Naive thymus-derived CD4-positive, alpha-beta T cell (primary cell): ENCODE measurements at places on chromosomes 5 and 9. TPM values are rescaled to one million over a fixed set of nuclear protein-coding genes. Genes with fewer than 3 reads are reported as not detected.

ZNF883 gene
- 0.76 TPM for polyA plus RNA-seq

DNA sequence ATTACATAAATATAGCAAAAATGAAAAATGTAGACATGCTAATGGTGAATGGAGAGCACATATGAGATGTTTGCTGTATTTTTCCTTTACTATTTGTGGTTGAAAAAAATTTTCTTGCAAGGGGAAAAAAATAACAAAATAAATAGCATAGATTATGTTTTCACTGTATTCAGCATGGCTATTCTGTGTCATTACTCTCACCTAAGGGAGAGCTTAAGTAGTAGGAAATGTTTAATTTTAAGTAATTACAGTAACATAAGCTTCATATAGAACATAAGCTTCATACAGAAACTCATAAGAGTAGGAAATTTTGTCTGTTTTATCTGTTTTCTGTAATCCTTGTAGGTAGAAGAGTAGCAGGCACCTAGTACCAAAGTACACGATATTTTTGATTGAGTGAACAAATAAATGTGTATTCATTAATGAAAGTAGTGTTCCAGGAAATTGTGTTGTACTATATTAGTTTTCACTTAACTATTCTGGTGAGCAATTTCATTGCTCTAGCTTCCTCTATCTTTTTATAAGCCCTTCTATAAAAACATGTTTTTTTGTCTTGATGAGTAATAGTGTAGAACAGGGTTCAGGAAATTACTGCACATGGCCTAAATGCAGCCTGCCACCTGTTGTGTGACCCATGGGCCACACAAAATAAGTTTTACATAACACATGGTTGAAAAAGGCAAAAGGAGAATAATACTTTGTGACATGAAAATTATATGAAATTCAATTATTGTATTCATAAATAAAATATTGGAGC, 1025.0 kb upstream of the CDH10 start:
- DNase-seq, result no peak
- H3K27me3 ChIP-seq, result no peaks in the 10 kb centered on the region
- no peak overlapping the region for H3K4me3 ChIP-seq
- H3K36me3 ChIP-seq, result no peaks in the 10 kb centered on the region

GRCh38 chr5:129438322-129438721, 21.8 kb upstream of the ADAMTS19 start:
- H3K27me3 ChIP-seq, result no peaks in the 10 kb centered on the region
- H3K27ac ChIP-seq, result no peak overlapping the region
- H3K4me1 ChIP-seq, result no peaks in the 10 kb centered on the region
- no peak for DNase-seq
- no peak overlapping the region for H3K4me3 ChIP-seq

DNA sequence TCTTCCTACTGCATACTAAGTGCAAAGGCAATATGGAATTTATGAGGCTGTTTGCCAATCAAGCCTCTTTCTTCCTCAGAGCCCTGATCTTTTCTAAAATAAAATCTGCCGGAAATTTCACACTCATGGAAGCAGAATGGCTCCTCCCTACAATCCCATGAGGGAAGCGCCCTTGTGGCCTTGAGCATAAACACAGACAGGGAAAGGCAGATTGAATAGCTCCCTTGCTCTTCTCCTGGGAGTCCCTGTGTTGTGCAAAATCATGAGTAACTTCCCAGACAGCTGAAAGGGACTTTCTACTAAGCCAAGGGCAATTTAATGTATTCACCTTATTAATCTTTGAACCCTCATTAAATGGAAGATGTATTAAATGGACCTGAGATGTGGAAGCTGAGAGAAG, 226.1 kb upstream of the PIK3R1 start:
- H3K36me3 ChIP-seq, result no peaks in the 10 kb centered on the region
- no peak for DNase-seq
- H3K4me1 ChIP-seq, result no peaks in the 10 kb centered on the region
- no peak overlapping the region for H3K27ac ChIP-seq
- H3K4me3 ChIP-seq, result no peak overlapping the region
- H3K27me3 ChIP-seq, result no peaks in the 10 kb centered on the region

DNA sequence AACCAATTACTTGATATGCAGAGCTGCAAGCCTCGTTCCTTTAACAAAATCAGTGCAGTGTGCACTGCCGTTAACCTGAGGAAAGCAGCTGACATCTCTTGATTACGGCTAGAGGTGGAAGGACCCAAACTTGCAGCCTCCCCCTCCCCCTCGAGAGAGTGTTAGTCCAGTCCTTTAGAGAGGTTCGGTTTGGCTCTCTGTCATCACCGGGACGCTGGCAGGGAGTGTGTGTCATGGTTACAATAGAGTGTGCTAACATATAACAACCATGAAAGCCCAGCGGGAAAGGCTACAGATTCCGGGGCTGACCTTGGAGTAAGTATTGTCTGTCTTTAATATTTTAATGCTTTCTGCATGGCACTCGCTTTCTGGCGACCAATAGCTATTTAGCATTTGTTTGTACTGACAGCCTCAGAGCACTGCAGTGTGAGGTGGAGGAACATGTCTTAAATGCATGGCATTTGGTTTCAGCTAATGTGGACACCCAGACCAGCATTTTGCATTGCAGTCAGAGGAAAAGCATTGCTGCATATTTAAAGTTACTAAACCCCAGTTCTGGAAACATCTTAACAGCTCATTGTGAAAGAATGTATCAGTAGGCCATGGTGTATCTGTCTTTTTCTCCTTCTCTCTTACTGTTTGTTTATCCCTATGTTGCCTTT, 237.5 kb downstream of the CD180 start:
- H3K4me1 ChIP-seq, result no peaks in the 10 kb centered on the region
- no peaks in the 10 kb centered on the region for H3K36me3 ChIP-seq
- DNase-seq, result no peak
- no peak overlapping the region for H3K27ac ChIP-seq
- H3K27me3 ChIP-seq, result no peaks in the 10 kb centered on the region

GLDC gene
- polyA plus RNA-seq, result not detected

AGGF1 gene
- 27.5 TPM for polyA plus RNA-seq

CDKN2B-AS1 gene
- not detected for polyA plus RNA-seq

GPR151 gene
- polyA plus RNA-seq, result not detected

PCDHB12 gene
- not detected for polyA plus RNA-seq

DNA sequence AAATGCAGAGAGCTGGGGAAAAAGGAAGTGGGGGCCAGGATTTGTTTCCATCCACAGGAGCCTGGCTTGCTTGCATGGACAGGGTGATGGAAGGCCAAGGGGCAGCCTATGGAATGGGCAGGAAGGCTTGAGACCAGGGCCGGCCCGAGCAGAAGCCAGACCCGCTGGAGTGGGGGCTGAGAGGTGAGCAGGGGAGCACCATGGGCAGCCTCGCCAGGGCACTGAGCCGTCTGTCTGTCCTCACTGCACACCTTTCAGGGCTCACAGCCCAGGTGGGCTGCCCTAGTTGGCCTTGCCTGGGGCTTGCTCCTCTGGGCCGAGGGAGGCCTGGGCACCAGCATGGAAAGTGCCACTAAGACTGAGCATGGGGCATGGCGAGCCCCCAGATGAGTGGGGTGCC, 58.6 kb upstream of the CNOT6 start:
- H3K36me3 ChIP-seq, result no peaks in the 10 kb centered on the region
- no peaks in the 10 kb centered on the region for H3K4me1 ChIP-seq
- no peak for DNase-seq
- H3K4me3 ChIP-seq, result no peak overlapping the region
- H3K27ac ChIP-seq, result no peak overlapping the region

NPM1 gene
- 753 TPM for polyA plus RNA-seq

GARIN3 gene
- 0.07 TPM for polyA plus RNA-seq

GRCh38 chr5:142777850-142778249, 7.7 kb downstream of the ARHGAP26 start:
- no peaks in the 10 kb centered on the region for H3K27me3 ChIP-seq

- DNase-seq, result no peak
- H3K36me3 ChIP-seq, result no peaks in the 10 kb centered on the region
- no peaks in the 10 kb centered on the region for H3K27me3 ChIP-seq
Observed at GRCh38 chr5:31990701-31991110, 183.4 kb downstream of the GOLPH3 start.

DNA sequence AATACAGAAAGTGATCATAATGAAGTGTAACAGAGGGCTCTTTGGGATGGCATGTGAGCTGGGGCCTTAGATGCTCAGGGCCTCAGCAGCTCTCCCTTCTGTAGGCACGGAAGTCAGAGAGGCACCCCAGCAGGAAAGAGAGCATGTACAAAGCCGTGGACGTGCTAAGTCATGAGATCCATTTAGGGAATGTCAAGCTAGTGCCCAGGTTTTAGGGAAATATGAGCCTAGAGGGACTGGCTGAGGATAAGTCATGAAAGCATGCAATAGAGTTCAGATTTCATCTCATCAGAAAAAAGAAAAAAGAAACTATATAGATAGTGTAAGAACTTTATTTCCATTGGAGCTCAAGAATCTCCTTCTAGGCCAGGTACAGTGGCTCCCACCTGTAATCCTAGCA, 379.5 kb upstream of the KLF4 start:
- no peaks in the 10 kb centered on the region for H3K36me3 ChIP-seq
- H3K4me1 ChIP-seq, result no peaks in the 10 kb centered on the region

PTAR1 gene
- polyA plus RNA-seq, result 11.1 TPM

- no peaks in the 10 kb centered on the region for H3K36me3 ChIP-seq
- no peak for DNase-seq
- no peak overlapping the region for H3K4me3 ChIP-seq
- H3K27ac ChIP-seq, result no peak overlapping the region
- no peaks in the 10 kb centered on the region for H3K27me3 ChIP-seq
Observed at GRCh38 chr9:113380869-113381378, 4.1 kb upstream of the HDHD3 start.

PAPPA gene
- polyA plus RNA-seq, result 0.07 TPM

- DNase-seq, result no peak
- H3K27ac ChIP-seq, result no peak overlapping the region
- H3K27me3 ChIP-seq, result peaks cover 4% of the 10 kb centered on the region
- no peaks in the 10 kb centered on the region for H3K36me3 ChIP-seq
- peaks cover 9% of the 10 kb centered on the region for H3K4me1 ChIP-seq
Observed at GRCh38 chr5:113489299-113489698, 1.0 kb upstream of the MCC start.

- H3K27ac ChIP-seq, result no peak overlapping the region
- no peaks in the 10 kb centered on the region for H3K27me3 ChIP-seq
- peaks cover 18% of the 10 kb centered on the region for H3K4me1 ChIP-seq
- DNase-seq, result no peak
Observed at GRCh38 chr9:14994738-14995137, 84.5 kb upstream of the FREM1 start.

DNA sequence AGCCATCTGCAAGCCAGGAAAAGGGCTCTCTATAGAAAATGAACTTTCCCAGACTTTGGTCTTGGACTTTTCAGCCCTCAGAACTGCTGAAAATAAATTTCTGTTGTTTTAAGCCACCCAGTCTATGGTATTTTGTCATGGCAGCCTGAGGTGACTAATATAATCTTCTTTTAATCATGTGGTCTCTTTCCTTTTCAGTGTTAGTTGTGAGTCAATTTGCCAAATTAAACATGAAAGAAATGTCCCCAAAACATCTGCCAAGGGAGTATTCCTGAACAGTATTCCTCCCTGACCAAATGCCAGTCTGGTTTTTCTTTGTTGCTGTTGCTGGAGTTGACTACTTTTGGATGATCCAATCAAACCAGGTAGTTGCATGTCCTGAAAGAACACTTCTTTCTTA, 4.7 kb upstream of the YTHDC2 start:
- H3K27me3 ChIP-seq, result no peaks in the 10 kb centered on the region
- no peaks in the 10 kb centered on the region for H3K4me1 ChIP-seq
- no peak overlapping the region for H3K4me3 ChIP-seq
- no peak for DNase-seq
- H3K27ac ChIP-seq, result no peak overlapping the region

GRCh38 chr9:88268886-88269285, 119.4 kb upstream of the SPIN1 start:
- no peaks in the 10 kb centered on the region for H3K27me3 ChIP-seq
- no peak for DNase-seq
- H3K4me1 ChIP-seq, result no peaks in the 10 kb centered on the region
- H3K27ac ChIP-seq, result no peak overlapping the region

DNA sequence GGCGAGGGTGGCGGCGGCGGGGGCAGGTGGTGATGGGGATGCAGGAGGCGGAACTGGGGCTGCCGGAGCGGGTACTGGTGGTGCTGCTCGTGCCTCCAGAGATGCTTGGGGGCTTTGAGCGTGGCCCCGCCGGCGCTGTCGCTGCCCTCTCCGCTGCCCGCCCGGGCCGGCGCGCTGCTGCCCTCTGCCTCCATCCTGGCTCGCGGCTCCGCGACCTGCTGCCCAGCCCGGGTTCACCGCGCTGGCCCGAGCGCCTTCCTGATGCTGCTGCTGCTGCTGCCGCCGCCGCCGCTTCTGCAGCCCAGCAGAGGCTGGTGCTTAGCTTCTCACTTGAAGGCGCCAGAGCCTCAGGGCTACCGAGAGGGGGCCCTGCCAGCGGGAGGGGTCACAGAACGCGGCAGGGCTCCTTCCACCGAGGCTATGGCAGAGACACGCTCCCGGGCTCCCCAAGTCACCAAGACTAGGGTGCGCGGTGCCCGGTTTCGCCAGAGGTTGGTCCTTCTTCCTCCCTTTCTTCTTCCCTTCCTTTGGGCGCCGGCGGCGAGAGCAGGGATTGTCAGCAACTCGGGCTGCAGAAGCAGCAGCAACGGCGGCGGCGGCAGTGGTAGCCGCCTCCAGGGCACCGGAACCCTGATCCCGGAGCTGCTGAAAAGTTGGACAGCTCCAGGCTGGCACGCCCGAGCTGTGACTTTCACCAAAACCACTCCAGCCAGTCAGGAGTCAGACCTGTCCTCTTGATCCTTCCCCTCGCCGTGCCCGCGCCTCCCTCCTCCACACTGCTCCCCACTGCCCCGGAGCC, at the start of gene PDE4D:
TSS of gene PDE4D (minus strand) at position 298 of the 799 bp plus-strand sequence.
- H3K27me3 ChIP-seq, result no peaks in the 10 kb centered on the region
- H3K36me3 ChIP-seq, result no peaks in the 10 kb centered on the region
- DNase-seq, result no peak
- no peak within 1 kb of the TSS for H3K4me3 ChIP-seq
- H3K4me1 ChIP-seq, result no peaks in the 10 kb centered on the region
- no peak within 1 kb of the TSS for H3K27ac ChIP-seq

DNA sequence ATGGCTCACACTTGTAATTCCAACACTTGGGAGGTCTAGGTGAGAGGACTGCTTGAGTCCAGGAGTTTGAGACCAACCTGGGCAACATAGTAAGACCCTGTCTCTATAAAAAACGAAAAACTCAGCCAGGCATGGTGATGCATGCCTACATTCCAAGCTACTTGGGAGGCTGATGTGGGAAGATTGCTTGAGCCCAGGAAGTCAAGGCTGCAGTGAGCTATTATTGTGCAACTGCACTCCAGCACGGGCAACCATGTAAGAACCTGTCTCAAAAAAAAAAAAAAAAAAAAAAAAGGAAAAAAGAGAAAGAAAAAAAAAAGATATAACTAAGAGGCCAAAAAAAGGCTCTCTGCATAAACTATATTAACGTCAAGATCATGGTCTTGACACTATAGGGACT, 27.3 kb downstream of the GIN1 start:
- no peaks in the 10 kb centered on the region for H3K27me3 ChIP-seq
- H3K4me3 ChIP-seq, result no peak overlapping the region
- H3K27ac ChIP-seq, result no peak overlapping the region

IL9 gene
- not detected for polyA plus RNA-seq

- peaks cover 12% of the 10 kb centered on the region for H3K4me1 ChIP-seq
- no peak for DNase-seq
- no peak overlapping the region for H3K4me3 ChIP-seq
- H3K36me3 ChIP-seq, result no peaks in the 10 kb centered on the region
Observed at GRCh38 chr5:139445325-139446170, 6.2 kb upstream of the DNAJC18 start.

- no peak overlapping the region for H3K4me3 ChIP-seq
- DNase-seq, result no peak
- H3K36me3 ChIP-seq, result no peaks in the 10 kb centered on the region
- H3K27ac ChIP-seq, result no peak overlapping the region
- no peaks in the 10 kb centered on the region for H3K4me1 ChIP-seq
Observed at GRCh38 chr5:61486476-61486875, 154.4 kb downstream of the ZSWIM6 start.

SOX30 gene
- polyA plus RNA-seq, result 0.17 TPM

- no peak for DNase-seq
- H3K36me3 ChIP-seq, result no peaks in the 10 kb centered on the region
Observed at GRCh38 chr5:103502662-103503061, 59.9 kb downstream of the NUDT12 start.

GOLM1 gene
- 0.78 TPM for polyA plus RNA-seq
